Stimulated activated CD8-positive, alpha-beta memory T cell treated with anti-CD3 and anti-CD28 coated beads, Interleukin-7, amount 100 ng/mL, for 1 hour (primary cell): ENCODE measurements at places on chromosomes 2 and 18.

DNA sequence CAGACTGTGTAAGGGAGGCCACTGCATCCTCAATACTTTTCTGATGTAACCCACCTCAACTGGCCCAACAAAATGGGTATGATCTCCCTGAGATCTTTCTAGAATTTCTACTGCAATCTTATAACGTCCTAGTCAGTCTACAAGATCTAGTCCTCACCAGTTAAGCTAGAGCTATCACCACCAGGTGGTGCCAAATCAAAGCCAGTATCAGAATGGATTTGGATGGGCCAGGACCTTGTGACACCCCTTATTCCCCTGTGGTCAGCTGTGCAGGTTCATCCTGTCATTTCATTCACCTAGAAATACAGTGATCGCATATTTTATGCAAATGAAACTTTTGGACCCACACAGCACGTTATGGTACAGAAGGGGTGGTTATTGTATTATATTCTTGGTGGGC lies 90.3 kb downstream of the OLA1 start:
- DNase-seq: no peak

DNA sequence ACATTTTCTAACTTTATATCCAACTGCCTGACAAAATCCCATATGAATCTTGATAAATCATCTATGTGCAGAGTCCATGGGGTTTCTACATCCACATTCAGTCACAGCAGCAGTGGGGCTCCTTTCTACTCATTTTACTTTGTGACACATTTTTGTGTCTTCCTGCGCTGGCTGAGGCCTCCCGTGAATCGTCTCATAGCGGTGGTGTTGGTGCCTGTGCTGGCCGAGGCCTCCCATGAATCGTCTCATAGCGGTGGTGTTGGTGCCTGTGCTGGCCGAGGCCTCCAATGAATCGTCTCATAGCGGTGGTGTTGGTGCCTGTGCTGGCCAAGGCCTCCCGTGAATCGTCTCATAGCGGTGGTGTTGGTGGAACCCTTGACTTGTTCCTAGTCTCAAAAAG lies 17.0 kb downstream of the SNED1 start:
- no peak for DNase-seq

DNA sequence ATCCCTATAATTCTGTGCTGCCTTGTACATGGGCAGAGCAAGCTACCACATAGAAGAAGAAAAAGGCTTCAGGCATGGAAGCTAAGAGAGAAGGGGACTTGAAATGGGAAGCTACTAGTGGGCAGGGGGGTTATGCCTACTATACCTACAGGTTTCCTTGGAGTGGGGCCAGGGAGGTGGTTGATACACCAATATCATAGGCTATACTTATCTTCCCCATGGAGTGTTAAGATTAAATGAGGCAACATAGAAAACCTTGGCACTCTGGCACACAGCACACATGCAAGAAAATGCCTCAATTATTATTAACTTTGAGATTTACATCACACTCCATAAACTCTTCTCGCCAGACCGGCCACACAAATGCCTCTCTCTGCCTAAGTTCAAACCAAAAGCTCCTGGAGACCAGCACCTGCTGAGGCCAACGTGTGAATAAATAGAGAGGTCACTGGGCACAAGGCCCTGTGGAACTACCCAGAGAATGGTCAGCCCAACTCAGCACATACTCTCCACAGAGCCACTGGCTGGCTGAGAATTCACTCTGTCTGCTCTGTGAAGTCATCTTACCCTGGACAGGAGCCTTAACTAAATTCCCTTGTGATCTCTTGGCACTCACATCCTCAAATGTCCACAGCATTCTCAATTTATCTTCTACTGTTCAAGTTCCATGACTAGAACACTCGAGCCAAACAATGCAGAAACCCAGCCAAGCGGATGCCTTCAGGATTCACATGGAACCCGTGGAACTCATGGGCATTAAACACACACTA lies 498.7 kb downstream of the BCL11A start:
- DNase-seq: no peak

DNA sequence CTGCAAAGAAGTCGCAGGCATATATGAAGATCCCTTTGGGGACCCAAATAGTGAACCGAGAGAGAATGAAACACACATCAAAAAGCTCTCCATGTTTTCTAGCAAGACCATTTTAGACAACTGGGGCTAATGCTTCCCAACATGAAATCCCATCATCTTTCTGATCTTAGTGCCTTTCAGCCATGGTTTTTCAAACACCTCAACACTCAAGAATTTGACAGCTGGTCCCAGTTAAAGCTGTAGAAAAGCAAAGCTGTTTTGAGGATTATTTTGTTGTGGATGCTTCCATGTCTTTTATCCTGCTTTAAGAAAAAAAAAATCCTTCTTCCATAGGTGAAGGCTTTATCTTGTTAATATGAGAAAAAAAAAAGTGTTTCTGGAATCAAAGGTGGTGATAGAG lies 259.1 kb downstream of the STK39 start:
- no peak for DNase-seq

GRCh38 chr2:176392249-176392648 lies 123.0 kb downstream of the MTX2 start:
- no peak for DNase-seq
